Activated CD8-positive, alpha-beta T cell treated with anti-CD3 and anti-CD28 coated beads for 36 hours (primary cell): ENCODE measurements at places on chromosomes 3 and 15. TPM values are rescaled to one million over a fixed set of nuclear protein-coding genes. Genes with fewer than 3 reads are reported as not detected.

- H3K4me1 ChIP-seq = peaks cover 14% of the 10 kb centered on the region
- no peak overlapping the region for H3K27ac ChIP-seq
- peaks cover 8% of the 10 kb centered on the region for H3K36me3 ChIP-seq
- no peaks in the 10 kb centered on the region for H3K27me3 ChIP-seq
- no peak overlapping the region for H3K4me3 ChIP-seq
- no peak for DNase-seq
These were observed 81.8 kb downstream of the USP13 start for GRCh38 chr3:179734497-179735281.

FOXL2NB gene
- not detected for total RNA-seq

DNA sequence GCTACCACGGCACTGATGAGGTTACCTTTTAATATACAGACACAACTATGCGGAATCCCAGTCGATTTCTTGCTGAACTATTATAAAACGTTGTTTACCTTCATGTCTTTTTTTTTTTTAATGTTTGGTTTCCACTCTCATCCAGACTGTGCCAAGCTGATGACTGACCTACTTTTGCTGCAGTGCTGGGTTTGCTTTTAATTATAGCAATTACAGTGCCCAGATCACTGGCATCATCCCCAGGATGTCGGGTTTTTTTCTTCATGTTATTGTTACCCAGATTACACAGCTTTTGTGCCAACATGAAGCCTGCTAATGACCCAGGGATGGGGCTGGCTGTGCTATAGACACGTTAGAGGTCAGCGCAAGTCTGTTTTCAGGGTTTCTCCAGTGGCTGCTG is 294.0 kb upstream of the ATP10A start:
- H3K27me3 ChIP-seq = peaks cover 7% of the 10 kb centered on the region
- no peaks in the 10 kb centered on the region for H3K4me1 ChIP-seq
- no peak overlapping the region for H3K4me3 ChIP-seq
- no peak overlapping the region for H3K27ac ChIP-seq

ZNF662 gene
- 2.1 TPM for total RNA-seq
